Activated CD8-positive, alpha-beta memory T cell treated with anti-CD3 and anti-CD28 coated beads, Interleukin-2, amount 10 ng/mL, durations not matched to agents 7 days and 5 days (primary cell): ENCODE measurements at places on chromosomes 2 and 18. TPM values are rescaled to one million over a fixed set of nuclear protein-coding genes. Genes with fewer than 3 reads are reported as not detected.

The APCDD1 gene
- total RNA-seq = not detected

The LBH gene
- total RNA-seq = 68.5 TPM

The CTAGE1 gene
- not detected for total RNA-seq

The ADD2 gene
- 1.2 TPM for total RNA-seq

The LRRC30 gene
- not detected for total RNA-seq

The PROKR1 gene
- total RNA-seq = not detected

The ROCK2 gene
- total RNA-seq = 22.3 TPM
